ENCODE measurements at places on chromosomes 3 and 15. TPM values are rescaled to one million over a fixed set of nuclear protein-coding genes. Genes with fewer than 3 reads are reported as not detected.
A peak's percentile ranks its signal among the peaks of the same experiment; 100 is the strongest.

The INKA1 gene
- 12.4 TPM for polyA plus RNA-seq

DNA sequence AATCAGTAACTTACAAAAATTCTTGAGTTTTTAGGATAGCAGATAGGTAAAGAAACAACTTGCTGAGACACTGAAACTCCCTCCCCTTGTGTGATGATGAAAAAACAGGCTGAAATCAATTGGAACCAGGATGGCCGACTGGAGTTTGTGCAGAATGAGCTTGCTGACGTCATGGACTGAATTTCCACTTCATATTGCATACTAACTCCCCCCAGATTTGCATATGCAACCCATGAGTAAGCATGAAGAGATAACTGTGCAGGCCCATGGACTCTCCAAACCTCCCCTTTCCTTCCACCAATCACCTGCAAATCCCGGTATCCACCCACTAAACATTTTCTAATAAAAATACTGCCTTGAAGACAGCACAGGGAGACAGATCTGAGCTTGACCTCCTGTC is 82.0 kb upstream of the SCN5A start:
- no peak for DNase-seq

DNA sequence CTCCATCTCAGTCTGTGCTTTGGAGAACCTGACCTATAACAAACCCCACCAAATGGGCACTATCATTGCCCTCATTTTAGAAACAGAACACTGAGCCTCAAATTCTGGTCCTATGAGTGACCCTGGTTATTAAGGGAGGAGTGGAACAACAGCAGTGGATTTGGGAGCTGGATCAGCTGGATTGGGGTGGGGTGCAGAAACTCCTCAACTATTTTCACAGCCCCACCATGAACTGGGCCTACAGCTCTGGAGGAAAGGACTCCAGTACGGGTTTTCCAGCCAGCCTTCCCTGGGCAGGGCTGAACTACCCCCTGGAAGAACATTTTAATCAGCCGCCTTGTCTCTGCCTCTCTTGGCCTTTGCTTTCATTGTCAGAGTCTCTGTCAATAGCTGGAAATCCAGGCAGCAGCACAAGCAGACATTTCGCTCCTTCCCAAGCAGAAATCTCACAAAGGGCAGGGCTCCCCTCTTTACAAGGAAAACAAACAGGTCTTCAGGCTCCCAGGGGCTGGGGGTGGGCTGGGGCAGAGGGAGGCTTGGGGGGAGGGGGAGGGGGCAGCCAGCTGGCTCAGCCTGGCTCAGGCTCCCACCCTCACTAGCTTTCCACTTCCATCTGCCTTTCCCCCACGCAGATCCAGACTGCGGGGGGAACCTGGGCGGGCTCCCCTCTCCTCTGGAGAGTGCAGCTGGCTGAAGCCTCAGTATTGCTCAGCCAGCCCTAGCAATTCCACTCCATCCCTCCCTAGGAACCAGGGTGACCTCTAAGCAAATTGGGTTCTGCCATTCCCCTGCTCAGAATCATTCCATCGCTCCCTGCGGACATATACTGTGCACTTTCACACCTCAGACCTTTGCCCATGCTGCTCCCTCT is 13.7 kb upstream of the TLE3 start:
- peak; percentile 80 for DNase-seq

DNA sequence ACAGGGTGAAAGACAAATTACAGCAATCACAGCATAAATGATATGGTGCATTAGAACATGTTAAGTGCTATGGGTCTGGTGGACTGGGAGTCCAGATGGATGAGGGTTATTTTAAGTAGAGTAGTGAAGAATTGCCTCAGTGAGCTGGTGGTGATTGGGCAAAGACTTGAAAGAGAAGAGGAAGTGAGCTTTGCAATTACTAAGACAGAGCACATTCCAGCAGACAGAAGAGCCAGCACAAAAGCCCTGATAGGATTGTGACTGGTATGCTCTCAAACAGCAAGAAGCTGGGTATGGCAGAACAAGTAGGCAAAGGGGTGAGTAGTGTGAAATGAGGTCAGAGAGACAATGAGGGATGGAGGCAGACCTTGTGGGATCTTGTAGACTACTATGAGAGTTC is 2.1 kb upstream of the ACKR4 start:
- no peak for DNase-seq

DNA sequence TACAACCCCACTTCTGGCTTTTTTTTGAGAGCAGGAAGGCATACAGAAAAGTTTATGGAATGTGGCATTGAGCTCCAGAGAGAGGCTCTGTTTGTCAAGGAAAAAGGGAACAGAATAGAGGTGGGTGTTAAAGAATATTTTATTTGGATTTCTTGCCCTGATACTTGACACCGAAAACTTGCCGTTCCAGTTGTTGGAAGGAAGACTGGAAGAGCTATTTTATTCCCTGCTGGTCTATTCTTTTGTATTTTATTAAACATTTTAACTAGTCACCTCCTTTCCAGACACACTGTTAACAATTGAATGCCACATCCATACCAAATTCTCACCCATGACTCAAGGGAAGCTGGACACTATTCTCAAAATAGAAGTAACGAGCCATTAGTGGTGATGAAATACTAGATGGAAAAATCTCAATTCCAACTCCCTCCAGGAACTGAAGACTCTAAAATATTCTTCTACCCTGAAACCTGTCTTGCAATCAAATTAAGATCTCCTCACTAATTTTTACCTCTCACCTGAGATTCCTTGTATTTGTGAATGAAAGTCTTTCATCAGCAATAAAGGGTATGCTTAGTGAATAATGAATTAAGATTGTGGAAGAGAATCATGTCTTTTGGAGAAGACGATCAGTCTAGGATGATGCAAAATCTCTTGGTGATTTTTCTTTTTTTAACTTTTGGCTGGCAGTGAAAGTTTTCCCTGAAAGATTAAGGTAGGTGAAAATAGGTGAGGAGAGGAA is 28.5 kb downstream of the GREM1 start:
- no peak for DNase-seq

GRCh38 chr15:38670128-38671005 is 105.8 kb upstream of the RASGRP1 start:
- DNase-seq, result no peak

- DNase-seq, result no peak
These were observed 236.2 kb upstream of the THBS1 start for GRCh38 chr15:39344662-39345141.

The SIDT1 gene
- 2.8 TPM for polyA plus RNA-seq

The HGD gene
- polyA plus RNA-seq, result 76.9 TPM

The PPIB gene
- 535 TPM for polyA plus RNA-seq

DNA sequence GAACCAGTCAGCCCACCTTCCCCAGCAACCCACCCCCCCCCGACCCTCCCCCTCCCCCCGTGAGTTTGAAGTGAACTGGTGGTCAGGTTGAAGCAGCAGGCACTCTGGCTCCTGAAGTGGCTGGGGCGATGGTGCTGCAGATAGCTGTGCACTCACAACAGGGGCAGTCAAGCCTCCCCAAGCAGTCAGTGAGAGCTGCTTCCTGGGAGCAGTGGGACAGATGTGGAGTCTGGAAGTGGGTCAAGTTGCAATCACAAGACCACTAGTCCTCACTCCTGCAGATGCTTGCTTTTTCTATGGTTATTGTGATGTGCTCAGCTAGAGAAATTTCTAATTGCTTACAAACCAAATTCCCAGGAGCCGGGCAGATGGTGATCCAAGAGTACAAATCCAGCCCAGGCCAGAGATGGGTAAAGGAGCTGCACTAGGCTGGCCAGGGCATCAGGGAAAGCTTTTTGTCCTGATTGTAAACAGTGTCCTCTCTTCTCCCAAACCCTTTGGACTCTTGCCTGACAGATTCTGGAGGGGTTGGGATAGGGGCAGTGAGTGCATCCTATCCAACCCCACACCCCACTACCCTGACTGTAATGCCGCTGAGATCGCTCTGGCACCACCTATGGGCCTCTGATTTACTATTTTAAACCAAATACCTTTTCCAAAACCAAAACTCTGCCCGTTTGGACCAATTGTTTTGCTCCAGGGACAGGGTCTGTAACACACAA is 9.8 kb upstream of the CLPX start:
- no peak for DNase-seq

GRCh38 chr3:117131259-117131658 is 421.7 kb downstream of the TUSC7 start:
- no peak for DNase-seq

GRCh38 chr3:128557531-128558280 is 64.7 kb upstream of the GATA2 start:
- DNase-seq, result no peak

DNA sequence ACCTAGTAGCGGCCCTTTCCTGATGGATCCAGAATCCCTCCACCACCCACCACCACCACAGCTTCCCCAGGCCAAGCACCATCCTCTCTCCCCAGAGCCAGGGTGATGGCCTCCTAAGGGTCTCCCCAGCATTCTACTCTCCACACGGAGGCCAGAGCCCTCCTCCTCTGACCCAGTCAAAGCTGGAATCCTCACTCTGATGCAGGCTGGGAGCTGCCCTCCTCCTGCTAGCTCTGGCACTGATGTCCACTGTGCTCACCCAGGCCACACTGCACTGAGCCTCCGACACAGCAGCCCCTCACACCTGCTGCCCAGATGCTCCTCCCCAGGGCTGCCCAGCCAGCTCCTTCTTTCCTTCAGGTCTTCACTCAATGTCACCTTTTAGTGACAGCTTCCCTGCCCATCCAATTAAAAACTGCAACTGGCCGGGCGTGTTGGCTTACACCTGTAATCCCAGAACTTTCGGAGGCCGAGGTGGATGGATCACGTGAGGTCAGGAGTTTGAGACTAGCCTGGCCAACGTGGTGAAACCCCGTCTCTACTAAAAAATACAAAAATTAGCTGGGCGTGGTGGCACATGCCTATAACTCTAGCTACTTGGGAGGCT is 21.0 kb downstream of the XXYLT1 start:
- DNase-seq, result no peak

- no peak for DNase-seq
These were observed 33.4 kb downstream of the SCN5A start for GRCh38 chr3:38616111-38616510.

DNA sequence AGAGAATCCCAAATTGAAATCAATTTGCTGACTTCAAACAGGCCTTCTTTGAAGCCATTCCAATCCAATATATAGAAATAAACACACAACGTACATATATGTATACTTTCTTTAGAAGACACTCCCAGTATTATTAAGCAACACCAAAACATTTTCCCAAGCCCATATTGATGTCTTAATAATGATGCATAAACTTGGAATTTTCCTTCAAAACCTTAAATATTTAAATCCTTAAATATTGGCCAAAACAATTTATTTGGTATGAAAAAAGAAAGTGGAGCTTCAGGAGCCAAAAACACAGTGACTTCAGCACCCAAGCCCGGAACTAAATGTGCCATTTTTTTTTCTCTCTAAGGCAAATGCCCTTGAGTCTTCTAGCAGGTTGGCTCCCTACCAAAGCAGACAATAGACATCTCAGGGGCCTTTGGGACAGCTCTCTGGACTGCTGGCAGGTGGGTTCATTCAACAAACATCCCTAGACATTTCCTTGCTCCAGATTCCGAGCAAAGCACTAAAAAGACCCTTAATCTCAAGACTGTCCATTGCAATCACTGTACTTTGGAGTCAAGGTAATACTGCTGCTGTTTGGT is 384.7 kb downstream of the NTRK3 start:
- no peak for DNase-seq

- DNase-seq, result peak; percentile 16
These were observed at the start of gene TEX55 for GRCh38 chr3:119145500-119146167. TSS of gene TEX55 (plus strand) at chr3:119146165. CDS start at chr3:119146190, 25 bp downstream.

GRCh38 chr15:88605189-88606069 is 15.7 kb upstream of the AEN start:
- no peak for DNase-seq

GRCh38 chr15:70589728-70590127 is 173.6 kb downstream of the UACA start:
- DNase-seq, result no peak

The CPLX3 gene
- polyA plus RNA-seq, result not detected

DNA sequence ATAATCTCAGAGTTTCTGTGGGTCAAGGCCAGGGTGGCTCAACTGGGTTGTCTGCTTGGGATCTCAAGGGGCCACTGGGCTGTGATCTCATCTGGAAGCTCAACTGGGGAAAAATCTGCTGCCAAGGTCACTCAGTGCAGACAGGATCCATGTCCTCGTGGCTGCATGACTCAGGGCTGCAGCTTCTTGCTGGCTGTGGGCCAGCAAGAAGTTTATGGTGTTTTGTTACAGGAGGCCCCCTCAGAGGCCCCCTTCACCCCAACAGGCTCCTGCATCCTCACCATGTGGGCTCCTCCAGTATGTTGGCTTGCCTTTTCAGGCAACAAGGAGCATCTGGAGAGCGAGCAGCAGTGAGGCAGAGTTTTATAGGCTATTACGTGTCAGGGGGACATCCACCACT is 14.6 kb downstream of the OCA2 start:
- no peak for DNase-seq

DNA sequence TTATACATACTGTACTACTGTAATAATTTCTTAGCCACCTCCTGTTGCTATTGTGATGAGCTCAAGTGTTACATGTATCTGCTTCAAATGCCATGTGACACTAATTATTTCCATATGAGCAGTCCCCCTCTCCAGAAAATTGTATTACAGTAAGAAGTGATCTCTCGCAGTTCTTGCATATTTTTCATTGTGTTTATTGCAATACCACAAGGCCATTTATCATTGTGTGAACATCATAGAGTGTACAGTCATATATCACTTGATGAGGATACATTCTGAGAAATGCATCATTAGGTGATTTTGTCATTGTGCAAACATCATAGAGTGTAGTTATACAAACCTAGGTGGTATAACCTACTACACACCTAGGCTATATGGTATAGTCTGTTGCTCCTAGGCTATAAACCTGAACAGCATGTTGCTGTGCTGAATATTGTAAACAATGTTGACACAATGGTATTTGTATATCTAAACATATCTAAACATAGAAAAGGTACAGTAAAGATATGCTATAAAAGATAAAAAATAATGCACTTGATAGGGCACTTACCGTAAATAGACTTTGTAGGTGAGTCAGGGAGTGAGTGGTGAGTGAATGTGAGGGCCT is 189.6 kb upstream of the MLF1 start:
- no peak for DNase-seq

- DNase-seq, result no peak
These were observed 2.7 kb upstream of the MNS1 start for GRCh38 chr15:56467616-56468015.

- no peak for DNase-seq
These were observed 167.7 kb downstream of the GHSR start for GRCh38 chr3:172280406-172281051.

GRCh38 chr15:62112081-62112480 is 45.3 kb downstream of the C2CD4A start:
- no peak for DNase-seq

- no peak for DNase-seq
These were observed 5.2 kb upstream of the LRRK1 start for GRCh38 chr15:100913961-100914360.

DNA sequence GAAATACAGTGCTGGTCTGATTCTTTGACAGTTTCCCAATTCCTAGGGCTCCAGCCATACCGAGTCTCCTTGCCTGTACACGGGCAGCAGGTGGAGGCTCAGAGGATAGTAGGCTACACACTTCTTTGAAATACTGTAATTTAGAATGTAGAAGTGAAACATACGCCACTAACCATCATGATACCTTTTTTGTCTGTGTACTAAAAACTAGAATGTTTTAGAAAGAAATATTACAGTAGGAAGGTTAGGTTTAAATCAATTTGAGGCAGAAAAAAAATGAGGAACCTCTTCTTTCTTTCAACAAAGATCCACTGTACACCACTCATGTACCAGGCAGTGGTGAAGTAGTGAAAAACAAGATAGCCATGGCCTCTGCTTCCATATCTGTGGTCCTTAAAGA is 354.7 kb downstream of the MCTP2 start:
- DNase-seq, result no peak

The SPTBN5 gene
- 1.3 TPM for polyA plus RNA-seq

The VIPR1 gene
- 0.71 TPM for polyA plus RNA-seq

The ZDHHC19 gene
- not detected for polyA plus RNA-seq

- DNase-seq, result no peak
These were observed 83.1 kb downstream of the CACNA1D start for GRCh38 chr3:53577506-53577905.

Measured in left renal pelvis (tissue), 4 donors.